Cortex of kidney (tissue), 1 donor: ENCODE measurements at places on chromosomes 2 and 18.
A peak's percentile ranks its signal among the peaks of the same experiment; 100 is the strongest.

GRCh38 chr2:3024401-3024935 lies 353.1 kb downstream of the EIPR1 start:
- no peak for DNase-seq

DNA sequence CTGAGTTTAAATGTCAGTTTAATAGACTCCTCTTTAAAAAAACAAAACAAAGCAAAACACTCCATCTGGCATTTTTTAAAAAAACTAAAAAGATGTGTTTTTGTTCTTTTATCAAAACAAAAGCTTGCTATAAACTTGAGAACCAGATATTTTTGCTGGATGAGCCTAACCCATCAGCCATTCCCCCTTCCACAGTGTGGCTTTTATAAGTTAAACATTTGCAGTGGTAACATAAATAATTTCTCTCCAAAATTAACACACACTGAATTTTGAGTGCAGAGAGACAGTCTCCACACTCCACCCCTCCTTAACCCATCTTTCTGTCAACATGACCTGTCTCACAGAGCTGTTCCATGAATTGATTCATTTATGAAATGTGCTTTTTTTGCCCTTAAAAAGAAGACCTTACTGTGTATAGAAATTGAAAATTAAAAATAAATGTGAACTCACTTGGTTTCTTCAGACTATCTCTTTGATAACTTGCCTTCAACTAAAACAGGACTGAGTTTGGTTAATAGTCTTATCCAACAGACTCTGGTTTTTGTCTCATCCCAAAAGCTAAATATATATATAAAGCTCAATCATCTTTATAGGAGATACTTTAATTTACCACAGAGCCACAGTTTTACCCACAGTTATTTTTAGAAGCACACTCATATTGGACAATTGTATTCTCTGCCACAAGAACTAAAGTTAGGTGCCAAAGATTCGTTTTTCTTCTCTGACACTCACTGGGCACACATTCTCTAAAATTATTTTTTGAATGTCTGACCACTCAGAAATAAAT lies 64.8 kb upstream of the STK39 start:
- no peak for DNase-seq

GRCh38 chr2:168521053-168521741 lies 65.1 kb downstream of the CERS6 start:
- no peak for DNase-seq

- peak; percentile 93 for DNase-seq
These were observed at the start of gene CYB5A for GRCh38 chr18:74291771-74292540. TSS of gene CYB5A (minus strand) at chr18:74291963. CDS start at chr18:74291875, 88 bp downstream.

GRCh38 chr18:13543811-13544732 lies 182.3 kb downstream of the FAM210A start:
- DNase-seq = no peak

GRCh38 chr18:22275706-22276333 lies 106.4 kb downstream of the GATA6 start:
- no peak for DNase-seq

DNA sequence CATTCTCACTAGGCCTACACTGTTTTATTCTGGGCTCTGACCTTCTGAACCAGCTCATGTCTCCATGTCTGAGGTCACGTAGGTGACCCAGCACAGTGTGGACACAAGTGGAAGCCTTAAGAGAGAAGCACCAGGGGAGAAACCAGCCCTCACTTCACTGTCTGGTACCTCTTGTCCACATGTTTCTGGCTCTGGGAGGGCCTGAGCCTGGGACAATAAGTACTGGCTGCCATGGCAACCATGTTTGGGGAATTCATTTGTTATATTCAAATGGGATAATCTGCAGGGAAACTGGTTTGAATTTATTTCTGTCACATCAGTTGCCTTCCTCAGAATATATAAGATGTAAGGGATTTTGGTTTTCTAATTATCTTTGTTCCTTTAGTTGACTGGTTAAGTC lies 23.3 kb downstream of the MYO3B start:
- DNase-seq = no peak

- DNase-seq = no peak
These were observed 142.4 kb downstream of the DDX1 start for GRCh38 chr2:15733867-15734673.

- no peak for DNase-seq
These were observed 28.4 kb upstream of the GPC1 start for GRCh38 chr2:240407090-240407489.

DNA sequence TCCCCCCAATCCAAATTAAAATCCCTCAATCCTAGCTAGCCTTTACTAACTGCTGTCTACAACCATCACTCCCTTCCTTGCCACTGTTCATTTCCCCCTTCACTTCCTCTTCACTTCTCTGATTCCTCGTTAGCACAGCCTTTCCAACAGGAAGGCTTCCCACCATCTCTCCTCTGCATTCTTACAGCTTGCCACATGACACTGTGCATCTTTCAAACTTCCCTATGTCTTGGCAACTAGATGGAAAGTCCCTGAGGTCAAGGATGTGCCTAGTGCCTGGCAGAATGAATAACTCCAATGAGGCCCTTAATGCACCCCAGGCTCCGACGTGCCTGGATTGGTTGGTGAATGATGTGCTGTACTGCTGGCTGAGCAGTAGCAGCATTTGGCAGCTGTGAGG lies 15.2 kb downstream of the SAP130 start:
- no peak for DNase-seq
